ENCODE measurements at places on chromosomes 3 and 15.

GRCh38 chr3:133258358-133258757, 141.5 kb upstream of the BFSP2 start:
- DNase-seq = no peak

GRCh38 chr15:100727291-100727851, 125.0 kb downstream of the ASB7 start:
- no peak for DNase-seq

GRCh38 chr3:7573330-7573729, 712.4 kb downstream of the GRM7 start:
- DNase-seq = no peak

GRCh38 chr3:15572138-15572537, 29.2 kb downstream of the HACL1 start:
- no peak for DNase-seq

DNA sequence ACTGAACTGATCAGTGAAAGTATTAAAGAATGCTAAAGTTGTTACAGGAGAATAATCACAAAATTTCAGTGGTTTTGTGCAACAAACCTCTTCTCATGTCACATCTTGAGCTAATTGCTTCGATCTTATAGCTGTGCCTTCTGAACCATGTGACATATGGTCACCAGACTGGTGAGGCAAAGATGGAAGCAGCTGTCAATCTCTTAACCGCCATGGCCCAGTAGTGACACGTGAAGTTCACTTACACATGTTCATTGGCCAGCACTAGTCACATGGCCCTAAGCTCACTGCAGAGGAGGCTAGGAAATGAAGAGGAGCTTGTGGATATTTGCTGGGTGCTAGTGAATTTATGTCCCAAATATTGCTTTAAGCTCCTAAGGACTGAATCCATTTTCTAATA, 32.5 kb downstream of the BOC start:
- no peak for DNase-seq

DNA sequence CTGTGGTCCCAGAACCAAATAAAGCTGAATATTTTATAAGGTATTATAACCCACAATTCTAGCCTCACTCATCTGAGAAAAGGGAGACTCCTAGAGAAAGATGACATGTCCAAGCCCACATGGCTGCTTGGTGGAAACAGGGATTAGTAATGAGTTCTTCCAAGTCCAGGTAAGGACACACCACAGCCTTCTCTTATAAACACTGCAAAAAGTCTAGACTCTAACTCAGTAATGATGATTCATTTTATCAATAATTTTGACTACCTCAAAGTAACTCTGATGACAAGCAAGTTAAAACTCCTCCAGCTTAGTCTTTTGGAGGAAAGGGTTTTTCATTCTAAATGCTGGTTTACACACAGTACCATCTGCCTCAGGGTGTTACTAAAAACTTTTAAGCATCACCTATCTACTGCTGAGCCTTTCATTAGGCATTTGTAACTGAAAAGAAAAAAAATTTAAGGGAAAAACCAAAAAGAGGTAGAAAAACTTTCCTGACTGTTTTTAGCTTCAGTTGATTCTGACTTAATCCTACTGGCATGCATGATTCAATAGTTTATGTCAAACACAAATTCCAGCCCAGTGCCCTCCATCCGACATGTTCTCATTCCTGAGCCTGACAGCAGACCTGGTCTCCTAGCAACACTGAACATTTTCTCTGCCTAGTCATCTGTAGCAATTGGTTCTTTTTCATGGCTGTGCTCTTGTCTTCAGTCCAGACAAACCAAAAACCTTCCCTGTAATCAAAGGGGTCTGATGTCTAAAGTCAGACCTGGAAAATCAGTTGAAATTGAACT, 43.9 kb downstream of the P3H2 start:
- peak; percentile 98 for DNase-seq

DNA sequence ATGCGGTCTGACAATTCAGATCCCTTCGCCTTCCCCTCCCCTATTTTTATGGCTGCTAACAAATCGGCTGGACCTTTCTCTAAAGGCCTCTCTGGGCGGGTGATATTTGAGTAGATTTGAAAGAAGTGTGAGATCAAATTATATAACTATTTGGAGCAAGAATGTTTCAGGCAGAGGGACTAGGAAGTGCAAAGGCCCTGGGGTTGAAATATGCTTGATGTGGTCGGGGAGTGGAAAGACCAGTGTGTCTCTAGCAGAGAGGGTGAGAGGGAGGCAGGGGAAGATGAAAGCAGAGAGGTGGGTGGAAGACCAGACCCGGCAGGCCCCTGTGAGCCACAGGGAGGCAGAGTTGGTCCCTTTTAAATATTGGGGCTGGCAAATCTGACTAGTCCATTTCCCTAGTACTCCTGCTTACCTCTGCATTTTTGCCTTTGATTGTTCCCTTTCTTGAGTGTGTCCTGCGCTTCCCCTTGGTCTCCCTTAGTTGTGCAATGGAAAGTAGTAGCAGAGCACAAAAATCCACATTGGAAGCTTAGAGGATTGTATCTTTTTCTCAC, 32.3 kb downstream of the SLCO3A1 start:
- no peak for DNase-seq

- DNase-seq = peak; percentile 88
These were observed 95.2 kb downstream of the CHSY1 start for GRCh38 chr15:101156509-101157159.

DNA sequence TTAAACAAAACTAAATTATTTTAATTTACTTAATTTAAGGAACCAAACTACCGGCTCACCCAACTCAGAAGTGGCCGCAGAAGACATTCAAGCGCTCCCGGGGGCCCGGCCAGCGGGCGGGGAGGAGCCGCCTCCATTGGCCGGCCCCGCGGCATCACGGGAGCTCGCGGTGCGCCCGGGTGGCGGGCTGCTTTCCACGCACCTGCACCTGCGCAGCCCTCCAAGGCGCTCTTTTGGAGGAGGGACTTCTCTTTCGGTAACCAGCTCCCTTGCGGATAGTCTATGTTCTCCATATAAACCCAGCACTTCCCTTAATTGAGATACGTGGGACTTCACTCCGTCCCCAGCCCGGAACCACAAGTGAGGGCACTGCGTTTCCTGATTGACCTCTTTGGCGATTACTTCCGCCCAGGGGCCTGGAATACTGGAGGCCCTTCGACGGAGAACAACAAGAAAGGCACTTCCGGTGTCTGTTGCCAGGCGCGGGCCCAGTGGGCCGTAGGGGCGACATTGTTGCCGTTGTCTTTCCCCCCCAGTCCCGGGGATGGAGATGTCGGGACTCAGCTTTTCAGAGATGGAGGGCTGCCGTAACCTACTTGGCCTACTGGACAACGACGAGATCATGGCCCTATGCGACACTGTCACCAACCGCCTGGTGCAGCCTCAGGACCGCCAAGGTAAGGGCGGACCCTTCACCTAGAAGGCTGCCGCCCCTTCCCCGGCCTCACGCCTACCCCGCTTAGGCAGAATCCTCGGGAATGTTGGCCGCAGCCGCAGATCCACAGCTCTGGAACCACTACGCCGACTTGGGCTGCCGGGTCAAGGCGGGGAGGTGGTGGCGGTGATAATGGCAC, at the start of gene C3orf38:
C3orf38 (plus strand) TSS at position 451 of the 854 bp plus-strand sequence; CDS start at position 545, 94 bp downstream.
- DNase-seq = peak; percentile 94

DNA sequence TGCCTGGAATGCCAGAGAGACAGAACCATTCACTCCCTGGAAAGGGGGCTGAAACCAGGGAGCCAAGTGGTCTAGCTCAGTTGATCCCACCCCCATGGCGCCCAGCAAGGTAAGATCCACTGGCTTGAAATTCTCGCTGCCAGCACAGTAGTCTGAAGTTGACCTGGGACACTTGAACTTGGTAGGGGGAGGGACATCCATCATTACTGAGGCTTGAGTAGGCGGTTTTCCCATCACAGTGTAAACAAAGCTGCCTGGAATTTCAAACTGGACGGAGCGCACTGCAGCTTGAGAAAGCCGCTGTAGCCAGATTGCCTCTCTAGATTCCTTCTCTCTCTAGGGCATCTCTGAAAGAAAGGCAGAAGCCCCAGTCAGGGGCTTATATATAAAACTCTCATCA, 310.7 kb upstream of the DPPA4 start:
- DNase-seq = no peak

GRCh38 chr15:45397116-45397665, 18.8 kb upstream of the GATM start:
- no peak for DNase-seq

GRCh38 chr15:64288999-64289398, 67.0 kb downstream of the CSNK1G1 start:
- DNase-seq = peak; percentile 23

DNA sequence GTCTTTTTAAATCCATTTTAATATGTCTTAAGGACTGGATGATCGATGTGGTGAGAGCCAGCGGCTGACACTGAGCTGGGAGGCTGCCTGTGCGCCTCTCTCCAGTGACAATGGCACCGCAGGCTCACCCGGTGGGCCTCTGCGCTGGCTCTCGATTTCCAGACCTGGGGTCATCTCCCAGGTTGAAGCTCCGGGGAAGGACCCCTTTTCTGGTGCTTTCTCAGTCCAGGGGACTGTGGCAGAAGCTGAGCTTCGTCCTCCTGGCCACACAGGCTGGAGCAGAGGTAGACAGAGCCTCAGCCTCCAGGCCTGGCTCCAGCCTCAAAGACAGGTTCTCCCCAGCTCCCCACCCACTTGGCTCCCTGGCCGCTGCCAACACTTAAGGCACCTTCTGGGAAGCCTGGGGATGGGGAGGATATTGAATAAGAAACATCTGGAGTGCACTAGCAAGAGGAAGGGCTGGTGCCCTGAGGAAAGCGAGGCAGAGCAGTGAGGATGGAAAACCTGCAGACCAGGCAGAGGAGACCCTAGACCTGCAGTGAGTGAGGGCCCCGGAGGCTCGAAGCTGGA, 154.2 kb upstream of the SMAD3 start:
- DNase-seq = no peak

DNA sequence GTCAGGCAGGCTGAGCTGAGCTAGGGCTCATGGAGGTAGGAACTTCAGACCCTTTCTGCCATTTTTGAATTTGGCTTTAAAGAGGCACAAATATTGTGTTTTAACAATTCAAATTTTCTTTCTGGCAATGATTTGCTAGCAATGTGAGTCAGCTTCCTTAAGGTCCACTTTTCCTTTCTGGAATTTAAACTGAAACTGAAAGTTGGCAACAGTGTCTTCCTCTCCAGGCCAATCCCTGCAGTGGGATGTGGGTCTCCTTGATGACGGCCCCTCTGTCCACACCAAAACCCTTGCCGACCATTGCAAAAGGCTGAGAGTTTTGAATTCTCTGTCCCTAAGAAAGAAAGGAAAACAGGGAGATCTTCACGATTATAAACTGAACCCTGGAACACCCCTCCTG, 27.1 kb downstream of the RPSA start:
- peak; percentile 41 for DNase-seq

DNA sequence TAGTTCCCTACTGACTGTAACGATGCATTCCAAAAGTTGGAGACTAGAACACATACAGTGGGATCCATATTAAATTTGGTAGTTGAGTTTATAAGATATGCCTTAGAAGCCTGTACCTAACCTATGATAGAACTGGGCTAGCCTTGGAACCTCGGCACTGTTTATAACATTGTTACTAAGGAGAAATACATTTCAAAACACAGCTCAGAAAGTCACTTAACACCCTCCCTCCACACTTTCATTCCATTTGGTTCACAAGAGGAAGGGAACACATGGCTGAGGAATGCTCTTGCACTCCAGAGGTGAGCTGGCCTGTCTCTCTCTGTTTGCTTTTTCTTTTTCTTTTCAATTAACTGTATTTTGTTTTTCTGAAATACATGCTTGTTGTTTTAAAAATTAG, 48.7 kb upstream of the TSC22D2 start:
- DNase-seq = peak; percentile 52

DNA sequence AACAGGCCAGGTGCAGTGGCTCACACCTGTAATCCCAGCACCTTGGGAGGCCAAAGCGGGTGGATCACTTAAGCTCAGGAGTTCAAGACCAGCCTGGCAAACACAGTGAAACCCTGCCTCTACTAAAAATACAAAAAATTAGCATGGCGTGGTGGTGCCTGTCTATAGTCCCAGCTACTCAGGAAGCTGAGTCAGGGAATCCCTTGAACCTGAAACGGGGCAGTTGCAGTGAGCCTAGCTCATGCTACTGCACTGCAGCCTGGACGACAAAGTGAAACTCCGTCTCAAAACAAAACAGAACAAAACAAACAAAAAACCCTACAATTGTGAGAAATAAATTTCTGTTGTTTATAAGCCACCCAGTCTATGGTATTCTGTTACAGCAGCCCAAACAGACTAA, 94.7 kb downstream of the PIK3CB start:
- DNase-seq = no peak

- DNase-seq = no peak
These were observed 47.5 kb upstream of the EPHB3 start for GRCh38 chr3:184514171-184514490.

DNA sequence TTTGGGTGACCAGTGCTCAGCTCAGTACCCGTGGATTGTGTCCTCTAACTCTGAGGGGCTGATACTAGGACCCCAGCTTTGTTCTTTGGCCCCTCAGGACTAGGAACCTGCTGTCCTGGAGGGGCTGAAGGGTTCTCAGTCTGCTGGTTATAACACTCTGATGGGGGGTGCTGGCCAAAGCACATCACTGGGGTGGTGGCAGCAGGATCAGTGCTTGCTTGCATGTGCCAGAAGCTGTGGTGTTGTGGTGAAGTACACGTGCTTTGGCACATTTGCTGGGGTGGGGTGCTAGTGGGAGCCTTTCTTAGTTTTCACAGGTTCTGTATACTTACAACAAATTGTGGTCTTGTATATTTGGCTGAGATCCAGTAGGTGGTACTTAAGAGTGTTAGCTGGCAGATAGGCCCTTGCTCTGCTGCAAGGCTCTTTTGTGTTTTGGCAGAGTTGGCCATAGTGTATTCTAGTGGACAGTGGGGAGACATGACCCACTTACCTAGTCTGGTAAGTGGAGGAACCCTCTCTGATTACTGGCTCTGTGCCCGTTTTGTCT, 344.3 kb downstream of the EDEM1 start:
- DNase-seq = no peak

DNA sequence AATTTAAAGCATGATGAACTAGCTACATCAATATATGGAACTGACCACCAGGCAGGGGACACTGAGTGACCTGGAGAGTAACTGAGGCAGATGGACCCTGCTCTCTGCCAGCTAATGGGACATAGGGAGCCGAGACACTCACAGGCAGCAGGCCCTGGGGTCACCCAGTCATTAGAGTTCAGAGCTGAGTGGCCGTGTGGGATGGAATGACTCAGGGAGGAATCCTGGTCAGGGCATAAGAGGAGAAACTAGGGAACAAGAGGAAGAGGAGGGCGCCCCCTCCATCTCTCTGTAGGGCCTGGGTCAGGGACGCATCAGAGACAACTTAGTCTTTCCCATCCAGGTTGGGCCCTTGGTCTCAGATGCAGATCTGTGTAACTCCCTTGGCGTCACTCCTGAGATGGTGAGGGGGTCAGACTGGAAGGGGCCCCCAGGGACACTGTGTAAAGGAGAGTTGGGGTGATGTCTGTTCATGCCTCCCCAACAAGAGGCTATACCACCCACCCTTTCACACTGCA, 39.8 kb downstream of the CCDC12 start:
- DNase-seq = no peak

GRCh38 chr3:69408542-69408941, 22.7 kb upstream of the FRMD4B start:
- DNase-seq = no peak

All from fibroblast of skin of scalp (primary cell).